ENCODE measurements at places on chromosomes 13 and 19.
A peak's percentile ranks its signal among the peaks of the same experiment; 100 is the strongest.

- no peak for DNase-seq
These were observed 61.0 kb downstream of the SHISA2 start for GRCh38 chr13:25990801-25991200.

DNA sequence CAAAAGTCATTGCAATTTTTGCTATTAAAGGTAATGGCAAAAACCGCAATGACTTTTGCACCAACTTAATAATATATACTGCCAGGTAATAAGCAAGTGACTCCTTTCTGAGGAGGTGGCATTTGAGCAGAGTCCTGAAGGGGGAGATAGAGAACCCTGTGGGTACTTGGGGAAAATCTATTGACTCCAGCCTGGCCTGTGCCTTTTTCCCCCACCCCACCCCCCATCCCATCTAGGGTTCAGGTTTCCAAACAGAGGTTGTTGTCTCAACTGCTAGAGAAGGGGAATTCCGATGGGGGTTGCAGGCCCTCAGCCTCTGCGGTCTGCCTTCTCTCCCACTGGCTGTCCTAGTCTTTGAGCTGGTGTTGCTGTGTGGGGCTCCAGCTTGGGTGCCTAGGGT, 11.5 kb downstream of the S1PR2 start:
- DNase-seq, result peak; percentile 61

DNA sequence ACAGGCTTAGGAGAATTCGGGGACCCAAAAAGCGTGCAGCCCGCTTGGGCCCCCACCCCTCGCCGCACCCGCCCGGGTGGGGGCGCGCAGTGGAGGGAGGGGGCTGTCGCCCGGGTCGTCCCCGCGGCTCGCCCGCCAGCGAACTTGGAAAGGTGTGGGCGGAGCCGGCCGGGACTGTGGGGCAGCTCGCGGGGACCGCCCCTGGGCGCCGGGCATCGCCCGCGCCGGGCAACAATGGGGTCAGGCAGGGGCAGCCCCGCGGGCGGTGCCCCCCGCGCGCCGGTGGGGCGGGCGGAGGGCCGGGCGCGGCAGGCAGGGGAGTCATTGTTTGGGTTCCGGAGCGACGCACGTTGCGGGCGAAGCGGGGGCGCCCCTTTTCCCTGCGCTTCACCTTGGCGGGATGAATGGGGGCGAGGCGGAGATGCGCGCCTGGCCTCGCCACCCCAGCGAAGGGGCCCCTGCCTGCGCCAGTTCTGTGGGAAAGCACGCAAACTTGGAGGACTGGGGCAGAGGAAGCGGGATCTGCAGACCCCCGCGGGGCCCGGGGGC, 647 bp upstream of the KLF12 start:
- DNase-seq, result peak; percentile 86

DNA sequence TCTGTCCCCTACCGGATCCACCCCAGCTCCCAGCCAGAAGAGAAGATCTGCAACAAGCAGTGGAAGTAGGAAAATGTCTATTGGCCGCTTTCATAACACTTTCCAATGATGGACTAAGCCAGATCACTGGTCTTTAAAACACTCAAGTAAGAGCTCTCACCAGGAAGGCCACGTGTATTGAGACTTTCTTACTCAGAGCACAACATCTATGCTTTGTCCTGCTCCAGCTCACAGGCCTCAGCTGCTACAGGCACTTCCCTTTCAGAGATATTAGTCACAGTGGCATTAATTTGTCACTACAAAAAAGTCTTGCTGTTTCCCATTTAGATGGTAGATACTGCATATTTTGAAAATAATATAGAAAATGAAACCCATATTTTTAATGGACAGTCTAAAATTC, 164.2 kb downstream of the ABCC4 start:
- no peak for DNase-seq

DNA sequence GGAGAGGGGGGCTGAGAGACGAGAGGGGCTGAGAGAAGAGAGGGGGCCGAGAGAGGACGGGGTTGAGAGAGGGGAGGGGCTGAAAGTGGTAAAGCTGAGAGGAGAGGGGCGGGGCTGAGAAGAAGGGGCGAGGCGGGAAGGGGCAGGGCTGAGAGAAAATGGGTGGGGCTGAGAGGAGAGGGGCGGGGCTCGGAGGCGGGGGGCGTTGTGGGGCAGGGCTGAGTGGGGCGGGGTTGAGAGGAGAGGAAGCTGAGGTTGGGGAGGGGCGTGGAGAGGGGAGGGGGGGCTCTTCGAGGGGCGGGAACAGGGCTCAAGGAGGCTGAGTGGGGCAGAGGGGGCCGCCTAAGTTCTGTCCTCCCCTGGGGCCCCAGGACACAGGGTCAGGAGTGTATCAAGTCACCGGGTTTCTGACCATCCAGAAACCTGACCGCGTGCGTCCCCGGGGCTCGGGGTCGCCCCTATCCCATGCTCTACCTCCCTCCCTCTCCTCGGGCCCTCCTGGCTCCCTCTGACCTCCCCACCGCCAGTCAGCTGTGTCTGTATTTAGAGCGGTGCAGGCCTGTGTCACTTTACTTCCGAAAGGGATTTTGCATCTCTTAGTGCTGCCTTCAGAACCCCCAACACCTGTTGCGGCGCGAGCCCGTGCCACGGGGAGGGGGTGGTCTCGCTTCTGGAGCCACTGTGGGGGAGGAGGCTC, 38.6 kb upstream of the SEMA6B start:
- peak; percentile 63 for DNase-seq

- DNase-seq, result no peak
These were observed 44.9 kb downstream of the LYL1 start for GRCh38 chr19:13057744-13058143.

- no peak for DNase-seq
These were observed 250.3 kb upstream of the HTR2A start for GRCh38 chr13:47146991-47147811.

GRCh38 chr13:111789011-111789410, 277.9 kb upstream of the SOX1 start:
- DNase-seq, result no peak

- no peak for DNase-seq
These were observed 294.8 kb downstream of the FOXO1 start for GRCh38 chr13:40371531-40372125.

DNA sequence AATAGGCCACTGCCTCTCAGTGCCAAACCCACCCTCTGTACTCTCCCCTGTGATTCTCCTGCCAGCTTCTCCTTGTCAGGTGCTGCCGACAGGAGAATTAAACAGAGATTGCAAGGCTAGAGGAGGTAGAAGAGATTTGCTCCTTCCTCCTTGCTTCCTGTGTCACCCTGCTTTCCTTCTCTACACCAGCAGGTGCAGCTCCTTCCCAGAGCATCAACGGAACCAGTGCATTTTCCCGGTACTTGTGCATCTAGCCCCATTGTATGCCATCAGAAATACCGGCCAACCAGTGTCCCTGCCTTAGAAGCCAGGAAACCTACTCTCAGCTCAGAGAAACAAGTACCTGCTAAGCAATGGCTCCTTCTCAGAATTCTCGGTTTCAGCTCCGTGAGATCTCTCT, 253.2 kb downstream of the SUCLA2 start:
- no peak for DNase-seq

- peak; percentile 68 for DNase-seq
These were observed 351.4 kb downstream of the KCNRG start for GRCh38 chr13:50366488-50367174.

- DNase-seq, result no peak
These were observed 36.3 kb downstream of the SMIM24 start for GRCh38 chr19:3443840-3444694.

- DNase-seq, result peak; percentile 42
These were observed 115.1 kb downstream of the KCNRG start for GRCh38 chr13:50130123-50130946.

GRCh38 chr13:50236898-50237318, 221.7 kb downstream of the KCNRG start:
- DNase-seq, result peak; percentile 55

DNA sequence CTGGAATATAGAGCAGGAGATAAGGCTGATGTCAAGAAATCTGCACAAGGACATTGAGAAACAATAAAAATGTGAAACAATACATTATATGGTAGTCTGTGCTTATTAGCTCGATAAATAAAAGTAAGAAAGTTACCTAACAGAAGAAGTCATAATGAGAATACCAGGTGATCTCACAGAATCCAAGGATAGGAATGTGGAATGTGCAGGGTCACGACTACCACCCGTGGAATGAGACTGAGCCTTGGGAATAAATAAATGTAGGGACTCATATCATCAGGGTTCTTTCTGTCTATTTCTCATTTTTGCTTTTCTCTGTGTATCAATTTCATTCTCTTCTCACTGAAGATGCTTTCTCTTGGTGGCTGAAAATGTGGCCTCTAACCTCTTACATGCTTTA, 26.0 kb upstream of the KBTBD7 start:
- no peak for DNase-seq

DNA sequence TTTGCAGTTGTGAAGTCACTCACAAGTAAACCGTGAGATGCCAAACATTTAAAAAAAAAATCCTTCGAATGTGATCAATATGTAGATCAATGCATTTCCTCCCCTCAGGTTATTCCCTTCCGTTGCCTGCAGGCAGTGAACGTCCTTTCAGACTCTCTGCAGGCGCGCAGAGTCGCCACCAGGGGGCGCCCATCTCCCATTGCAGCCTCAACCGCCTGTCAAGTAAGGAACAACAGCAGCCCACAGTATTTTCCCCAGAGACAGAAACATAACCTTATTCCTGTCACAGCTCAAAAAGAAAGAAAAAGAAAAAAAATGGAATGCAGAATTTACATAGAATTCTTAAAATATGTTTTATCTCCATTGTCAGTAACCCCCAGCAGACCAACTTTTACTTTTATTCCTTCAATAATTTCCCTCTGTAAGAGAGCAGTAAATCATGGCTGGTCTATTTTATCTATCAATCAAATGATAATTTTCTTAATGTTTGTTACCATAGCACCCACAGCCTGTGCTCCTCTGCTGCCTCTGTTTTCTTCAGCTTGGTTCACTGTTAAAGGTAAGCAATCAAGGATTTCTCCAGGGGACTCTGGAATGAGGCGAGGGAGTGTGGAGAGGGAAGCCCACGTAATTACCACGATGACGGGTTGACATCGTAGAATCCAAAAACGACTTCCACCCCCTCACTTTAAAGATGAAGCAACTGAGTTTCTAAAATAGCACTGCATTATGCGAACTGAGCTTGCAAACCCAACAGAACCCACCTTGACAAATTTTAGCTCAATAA, 637.6 kb upstream of the ARGLU1 start:
- peak; percentile 67 for DNase-seq

DNA sequence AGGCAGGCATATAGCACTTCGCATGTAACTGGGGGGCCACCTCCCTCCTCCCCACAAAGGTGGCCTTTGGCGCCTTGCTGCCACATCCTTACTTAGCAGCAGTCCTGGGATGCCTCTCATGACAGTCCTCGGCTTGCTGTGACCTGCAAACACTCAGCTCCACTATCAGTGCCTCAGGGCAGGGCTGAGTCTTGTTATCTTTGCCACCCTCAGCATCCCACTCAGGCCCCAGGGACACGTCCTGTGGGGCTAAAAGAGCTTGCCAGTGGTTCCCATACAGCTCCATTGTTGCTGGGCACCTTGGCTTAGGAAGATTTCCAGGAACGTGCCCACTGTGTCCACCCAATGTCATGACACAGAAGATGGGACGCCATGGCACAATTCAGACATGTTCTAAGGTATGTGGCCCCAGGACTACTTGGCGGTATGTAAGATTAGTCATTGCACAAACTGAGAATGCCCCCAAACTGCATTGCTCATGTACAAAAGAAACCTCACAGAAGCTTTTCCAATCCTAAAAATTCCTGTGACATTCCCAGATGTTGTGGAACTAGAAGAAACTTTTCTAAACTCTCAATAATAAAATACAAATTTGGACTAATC, 16.3 kb downstream of the DOCK9 start:
- DNase-seq, result no peak

- no peak for DNase-seq
These were observed 162.1 kb downstream of the NHLRC3 start for GRCh38 chr13:39200249-39200910.

GRCh38 chr19:14434543-14435319, 1.6 kb downstream of the PKN1 start:
- peak; percentile 76 for DNase-seq

- DNase-seq, result no peak
These were observed 228.7 kb downstream of the KCNRG start for GRCh38 chr13:50243931-50244330.

DNA sequence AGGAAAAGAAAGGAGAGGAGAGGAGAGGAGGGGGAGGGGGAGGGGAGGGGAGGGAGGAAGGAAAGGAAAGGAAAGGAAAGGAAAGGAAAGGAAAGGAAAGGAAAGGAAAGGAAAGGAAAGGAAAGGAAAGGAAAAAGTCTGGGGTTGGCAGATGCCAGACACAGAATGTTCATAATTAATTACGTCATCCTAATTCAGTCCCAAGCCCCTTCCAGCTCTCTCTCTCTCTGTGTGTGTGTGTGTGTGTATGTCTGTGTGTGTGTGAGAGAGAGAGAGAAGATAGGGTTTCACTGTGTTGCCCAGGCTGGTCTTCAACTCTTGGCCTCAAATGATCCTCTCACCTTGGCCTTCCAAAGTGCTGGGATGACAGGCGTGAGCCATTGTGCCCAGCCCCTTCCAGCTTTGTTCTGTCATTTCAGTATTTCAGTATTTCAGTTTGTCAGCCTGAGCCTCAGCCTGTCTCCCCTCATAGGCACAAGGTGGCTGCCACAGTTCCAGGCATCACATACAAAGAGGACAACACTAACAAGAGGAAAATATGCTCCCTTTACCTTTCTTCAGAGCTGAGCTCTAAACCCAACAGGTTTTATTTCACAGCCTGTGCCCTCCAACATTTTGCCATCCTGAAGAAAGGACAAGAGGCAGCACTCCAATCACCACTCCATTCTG, 14.6 kb downstream of the IFNL3 start:
- no peak for DNase-seq

DNA sequence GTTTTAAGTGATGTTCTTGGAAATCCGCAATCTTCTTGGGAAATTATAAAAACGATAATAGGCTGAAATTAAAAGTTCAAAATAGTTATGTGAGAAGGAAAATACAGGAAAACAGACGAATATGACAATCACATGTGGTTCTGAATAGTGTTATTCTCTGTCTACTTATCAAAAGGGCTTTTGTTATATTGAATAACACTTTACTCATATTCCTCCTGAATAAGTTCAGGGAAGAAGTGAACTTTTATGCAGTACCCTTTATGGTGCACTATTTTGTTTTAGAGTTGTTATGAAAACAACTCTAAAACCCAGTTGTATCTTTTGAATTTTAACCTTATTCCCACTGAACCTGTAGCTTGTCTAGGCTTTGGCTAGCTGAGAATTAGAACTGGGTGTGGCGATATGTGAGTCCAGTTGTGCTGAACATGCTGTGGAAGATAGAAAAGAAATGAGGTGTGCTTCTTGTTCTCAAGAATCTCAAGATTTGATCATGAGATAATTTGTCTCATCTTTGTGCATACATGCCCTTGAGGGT, 384.4 kb downstream of the LMO7 start:
- DNase-seq, result no peak

DNA sequence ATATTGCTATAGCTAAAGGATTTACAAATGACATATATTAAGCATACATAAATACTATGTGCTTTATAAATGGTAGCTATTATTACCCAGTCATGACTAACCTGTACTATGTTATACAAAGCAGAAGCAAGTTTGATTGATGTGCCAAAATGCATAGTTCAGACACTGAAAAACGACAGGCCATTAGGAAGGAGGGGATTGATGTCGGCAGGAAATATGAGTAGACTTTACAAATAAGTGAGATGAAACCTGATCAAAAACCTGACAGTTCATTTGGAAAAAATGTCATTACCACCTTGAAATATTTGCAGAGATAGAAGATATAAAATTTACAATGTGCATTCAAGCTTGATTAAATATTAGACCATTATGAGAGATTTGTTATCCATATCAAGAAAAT, 38.8 kb upstream of the TPP2 start:
- DNase-seq, result no peak

GRCh38 chr19:42028304-42029216, 34.5 kb upstream of the ATP1A3 start:
- DNase-seq, result peak; percentile 64
